Smooth muscle cell of the pulmonary artery (primary cell): ENCODE measurements at places on chromosomes 7 and 10. TPM values are rescaled to one million over a fixed set of nuclear protein-coding genes. Genes with fewer than 3 reads are reported as not detected.

The SLIT1 gene
- 0.07 and 0.13 TPM in 2 replicates for total RNA-seq

The GPR26 gene
- not detected in 2 replicates for total RNA-seq

The GFRA1 gene
- total RNA-seq, result 0.39 and 0.43 TPM in 2 replicates

The CPVL gene
- 0.20 TPM in 1 of 2 replicates, not detected in the other for total RNA-seq

The GNG11 gene
- total RNA-seq, result 8.5 and 28.0 TPM in 2 replicates

The ZNF25 gene
- total RNA-seq, result 19.2 and 19.5 TPM in 2 replicates

The HMX3 gene
- total RNA-seq, result not detected in 2 replicates

The HOXA7 gene
- 0.13 TPM in 1 of 2 replicates, not detected in the other for total RNA-seq

The DPCD gene
- total RNA-seq, result 28.9 and 30.9 TPM in 2 replicates

The CAMK1D gene
- total RNA-seq, result 3.8 and 7.2 TPM in 2 replicates

The AKR1D1 gene
- 0.07 TPM in 1 of 2 replicates, not detected in the other for total RNA-seq

The TAS2R3 gene
- 2.0 and 2.4 TPM in 2 replicates for total RNA-seq

The PON1 gene
- total RNA-seq, result not detected in 2 replicates

The FBXL13 gene
- total RNA-seq, result 1.4 and 2.0 TPM in 2 replicates

The C7orf33 gene
- total RNA-seq, result not detected in 2 replicates

The VWDE gene
- under 0.01 TPM in 1 of 2 replicates, not detected in the other for total RNA-seq

The LRRD1 gene
- total RNA-seq, result 0.07 and 0.17 TPM in 2 replicates

The ADAM22 gene
- 0.43 and 0.52 TPM in 2 replicates for total RNA-seq

The FZD1 gene
- total RNA-seq, result 14.9 and 24.2 TPM in 2 replicates

The TEX36 gene
- total RNA-seq, result not detected in 2 replicates
